ENCODE measurements at places on chromosomes 11 and 22.

GRCh38 chr22:41768430-41768829, 32.0 kb upstream of the CCDC134 start:
- no peak for DNase-seq

GRCh38 chr11:102513869-102514268, 16.7 kb downstream of the MMP7 start:
- no peak for DNase-seq

GRCh38 chr22:22759371-22759770, 115.0 kb downstream of the GGTLC2 start:
- DNase-seq = no peak

- DNase-seq = no peak
These were observed 53.6 kb upstream of the INCENP start for GRCh38 chr11:62069986-62070919.

DNA sequence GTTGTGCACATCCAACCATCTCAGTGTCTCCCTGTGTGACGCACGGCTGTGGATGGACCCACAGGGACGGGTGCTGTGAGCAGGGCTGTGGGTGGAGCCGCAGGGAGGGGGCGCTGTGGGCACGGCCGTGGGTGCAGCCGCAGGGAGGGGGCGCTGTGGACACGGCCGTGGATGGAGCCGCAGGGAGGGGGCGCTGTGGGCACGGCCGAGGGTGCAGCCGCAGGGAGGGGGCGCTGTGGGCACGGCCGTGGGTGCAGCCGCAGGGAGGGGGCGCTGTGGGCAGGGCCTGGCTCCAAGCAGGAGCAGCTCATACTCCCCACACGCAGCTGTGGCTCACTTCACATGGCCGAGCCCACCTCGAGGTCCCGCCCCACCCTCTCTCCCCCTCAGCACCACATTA, 6.0 kb upstream of the MAPK11 start:
- peak; percentile 91 for DNase-seq

- peak; percentile 31 for DNase-seq
These were observed 28.2 kb downstream of the HSD17B12 start for GRCh38 chr11:43708776-43709175.

- no peak for DNase-seq
These were observed 21.9 kb downstream of the SUN2 start for GRCh38 chr22:38733724-38734381.

DNA sequence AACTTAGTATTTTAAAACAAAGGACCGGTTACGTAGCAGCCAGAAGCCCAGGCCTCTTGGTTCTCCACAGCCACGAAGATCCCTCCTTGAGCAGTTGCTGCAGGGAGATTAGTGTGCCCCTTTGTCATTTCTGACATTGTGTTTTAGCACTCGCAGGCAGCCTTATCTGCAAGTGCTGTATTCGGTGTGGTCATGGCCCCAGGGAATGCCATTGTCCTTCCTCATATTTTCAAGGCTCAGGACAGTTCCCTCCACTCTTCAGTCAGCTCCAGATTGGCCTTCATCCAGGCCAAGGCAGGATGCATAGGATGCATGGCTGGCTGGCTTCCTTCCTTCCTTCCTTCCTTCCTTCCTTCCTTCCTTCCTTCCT, 88.5 kb downstream of the ZBTB16 start:
- DNase-seq = no peak

GRCh38 chr11:75241906-75242644, 1.5 kb downstream of the TPBGL start:
- DNase-seq = no peak

DNA sequence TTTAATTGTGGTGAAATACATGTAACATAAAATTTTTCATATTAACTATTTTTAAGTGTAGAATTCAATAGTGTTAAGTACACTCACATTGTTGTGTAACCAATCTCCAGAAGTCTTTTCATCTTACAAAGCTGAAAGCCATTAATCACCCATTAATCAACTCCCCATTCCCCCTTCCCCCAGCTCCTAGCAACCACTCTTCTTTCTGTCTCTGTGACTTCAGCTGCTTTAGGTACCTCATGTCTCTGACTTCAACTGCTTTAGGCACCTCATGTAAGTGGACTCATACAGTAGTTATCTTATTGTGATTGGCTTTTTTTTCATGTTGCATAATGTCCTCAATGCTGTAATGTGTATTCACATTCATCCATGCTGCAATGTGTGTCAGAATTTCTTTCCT, 150.8 kb upstream of the NTM start:
- DNase-seq = no peak
